ENCODE measurements at places on chromosomes 4 and X.

DNA sequence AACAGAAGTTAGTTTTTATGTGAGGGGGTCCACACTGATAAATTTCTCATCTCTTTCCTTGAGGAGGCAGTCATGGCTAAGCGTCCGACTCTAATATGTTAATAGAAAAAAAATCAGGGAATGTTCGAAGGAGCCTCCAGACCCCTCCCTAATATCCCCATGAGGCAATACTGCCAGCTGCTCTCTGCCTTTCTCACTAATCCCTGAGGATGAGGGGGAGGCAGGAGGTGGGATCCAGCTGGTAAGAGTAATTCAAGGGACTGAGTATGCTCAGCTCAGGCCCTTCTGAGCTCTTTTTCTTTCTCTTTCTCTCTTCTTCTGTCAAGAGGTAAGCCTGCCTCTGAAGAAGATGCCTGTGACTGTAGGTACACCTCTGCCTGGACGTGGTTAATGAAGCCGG lies 51.7 kb downstream of the PIR start:
- no peak for DNase-seq

GRCh38 chrX:133254666-133255065 lies 36.5 kb upstream of the TFDP3 start:
- peak; percentile 7 for DNase-seq

DNA sequence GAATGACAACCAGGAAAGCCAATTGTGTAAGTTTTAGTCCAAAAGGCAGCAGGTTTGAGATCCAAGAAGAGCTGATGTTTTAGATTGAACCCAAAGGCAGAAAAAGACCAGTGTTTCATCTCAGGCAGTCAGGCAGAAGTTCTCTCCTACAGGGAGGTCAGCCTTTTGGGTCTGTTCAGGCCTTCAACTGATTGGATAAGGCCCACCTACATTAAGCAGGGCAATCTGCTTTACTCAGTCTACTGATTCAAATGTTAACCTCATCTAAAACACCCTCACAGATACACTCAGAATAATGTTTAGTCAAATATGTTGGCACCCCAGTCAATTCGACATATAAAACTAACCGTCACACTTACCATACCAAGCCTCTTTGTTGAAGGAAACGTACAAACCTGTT lies 134.2 kb upstream of the NEIL3 start:
- DNase-seq, result no peak

- DNase-seq, result no peak
These were observed 11.3 kb downstream of the SNX12 start for GRCh38 chrX:71056867-71057266.

DNA sequence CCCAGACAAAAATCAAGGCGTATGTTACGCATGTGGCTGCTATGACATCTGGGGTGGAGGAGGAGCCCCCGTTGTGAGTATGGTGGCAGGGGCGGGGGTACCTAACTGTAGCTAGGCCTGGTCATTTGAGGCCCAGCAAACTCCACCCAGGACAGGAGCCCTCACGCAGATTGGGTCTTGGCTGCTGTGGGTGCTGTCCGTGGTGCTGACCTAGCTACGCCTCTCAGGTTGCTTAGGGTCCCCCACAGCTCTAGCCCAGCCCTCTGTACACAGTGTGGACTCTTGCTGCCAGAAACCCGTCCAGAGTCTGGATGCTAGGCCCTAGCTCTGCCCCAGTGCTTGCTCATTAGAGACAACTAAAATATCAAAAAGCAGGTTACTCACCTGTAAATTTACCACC lies 146.7 kb upstream of the PSAPL1 start:
- DNase-seq, result no peak

DNA sequence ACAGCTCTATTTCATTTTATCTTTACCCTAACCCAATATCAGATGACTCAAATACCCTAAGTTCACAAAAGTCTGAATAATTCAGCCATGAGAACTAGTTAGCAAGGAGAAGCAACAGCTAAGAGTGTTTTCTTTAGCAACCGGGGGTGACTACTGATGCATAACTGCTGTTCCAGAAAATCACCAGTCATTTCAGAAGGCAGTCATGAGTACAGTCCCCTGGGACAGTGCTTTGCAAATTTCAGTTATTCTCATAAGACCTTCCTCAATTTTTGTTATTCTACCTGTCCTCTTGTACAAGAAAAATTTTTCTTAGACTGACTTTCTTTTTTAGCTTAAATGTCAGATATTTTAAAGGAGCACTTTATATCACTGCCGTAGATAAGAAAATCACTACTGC lies 16.4 kb downstream of the BANK1 start:
- no peak for DNase-seq

DNA sequence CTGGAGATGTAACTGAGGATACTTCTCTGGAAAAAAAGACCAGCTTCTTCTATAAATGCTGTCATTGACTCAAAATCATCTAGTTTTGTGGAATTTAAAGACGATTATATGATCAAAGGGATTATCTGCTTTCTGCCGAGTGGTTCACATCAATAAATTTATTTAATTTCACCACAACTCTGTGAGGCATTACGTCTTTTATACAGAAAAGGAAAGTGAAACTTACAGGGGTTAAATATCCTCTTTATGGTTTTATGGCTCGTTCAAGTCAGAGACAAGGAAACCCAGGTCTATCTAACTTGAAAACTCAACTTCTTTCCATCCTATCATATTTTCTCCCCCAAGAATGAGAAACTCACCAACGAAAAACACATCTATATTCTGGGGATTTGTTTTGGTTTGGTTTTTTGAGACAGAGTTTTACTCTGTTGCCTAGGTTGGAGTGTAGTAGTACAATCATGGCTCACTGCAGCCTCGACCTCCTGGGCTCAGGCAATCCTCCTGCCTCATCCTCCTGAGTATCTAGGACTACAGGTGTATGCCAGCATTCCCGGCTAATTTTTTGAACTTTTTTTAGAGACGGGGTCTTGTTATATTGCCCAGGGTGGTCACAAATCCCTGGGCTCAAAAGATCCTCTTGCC lies 377.9 kb upstream of the EMCN start:
- DNase-seq, result peak; percentile 15

GRCh38 chrX:82675104-82675503 lies 833.0 kb upstream of the POU3F4 start:
- DNase-seq, result no peak

GRCh38 chrX:131745942-131746489 lies 202.1 kb downstream of the OR13H1 start:
- DNase-seq, result no peak

GRCh38 chr4:73869130-73870055 lies at the start of gene CXCL1:
CXCL1 (plus strand) TSS chr4:73869393; CDS start chr4:73869471, 78 bp downstream.
- no peak for DNase-seq

GRCh38 chrX:116031331-116031730 lies 139.2 kb upstream of the AGTR2 start:
- DNase-seq, result no peak

DNA sequence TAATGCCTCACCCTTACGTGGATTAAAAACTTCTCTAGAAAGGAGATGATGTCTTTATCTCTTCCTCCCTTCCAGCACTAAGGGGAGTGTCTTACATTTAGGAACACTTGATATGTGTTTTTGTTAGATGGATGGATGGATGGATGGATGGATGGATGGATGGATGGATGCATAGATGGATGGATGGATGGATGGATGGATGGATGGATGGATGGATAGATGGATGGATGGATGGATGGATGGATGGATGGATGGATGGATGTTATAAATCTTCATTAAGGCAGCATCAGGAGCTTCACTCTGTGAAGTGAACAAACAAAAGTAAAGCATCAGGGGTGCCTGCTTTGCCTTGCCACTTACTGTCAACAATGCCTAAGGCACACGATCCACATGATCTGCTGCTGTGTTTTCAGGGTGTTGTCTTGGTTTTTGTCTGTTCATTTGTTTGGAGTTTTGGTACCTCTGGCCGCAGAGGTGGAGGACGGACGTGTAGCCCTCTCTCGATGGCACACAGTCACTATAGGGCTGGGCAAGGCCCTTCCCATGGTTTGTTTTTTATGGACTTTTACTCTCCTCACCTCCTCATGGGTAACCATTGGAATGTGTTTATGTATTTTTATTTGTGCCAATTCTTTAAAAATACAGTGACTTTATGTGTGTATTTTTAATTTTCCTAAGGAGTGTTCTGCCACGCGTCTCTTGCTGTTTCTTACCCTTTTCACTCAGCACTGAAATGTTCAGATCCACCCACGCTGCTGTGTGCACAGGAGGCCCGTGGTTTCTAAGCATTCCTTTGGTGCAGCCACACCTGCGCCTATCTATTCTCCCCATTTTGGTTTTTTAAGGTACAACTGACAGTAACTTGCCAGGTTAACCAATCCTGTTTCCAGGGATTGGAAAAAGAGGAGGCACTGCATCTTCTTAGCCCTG lies 91.8 kb upstream of the ENPP6 start:
- DNase-seq, result no peak

DNA sequence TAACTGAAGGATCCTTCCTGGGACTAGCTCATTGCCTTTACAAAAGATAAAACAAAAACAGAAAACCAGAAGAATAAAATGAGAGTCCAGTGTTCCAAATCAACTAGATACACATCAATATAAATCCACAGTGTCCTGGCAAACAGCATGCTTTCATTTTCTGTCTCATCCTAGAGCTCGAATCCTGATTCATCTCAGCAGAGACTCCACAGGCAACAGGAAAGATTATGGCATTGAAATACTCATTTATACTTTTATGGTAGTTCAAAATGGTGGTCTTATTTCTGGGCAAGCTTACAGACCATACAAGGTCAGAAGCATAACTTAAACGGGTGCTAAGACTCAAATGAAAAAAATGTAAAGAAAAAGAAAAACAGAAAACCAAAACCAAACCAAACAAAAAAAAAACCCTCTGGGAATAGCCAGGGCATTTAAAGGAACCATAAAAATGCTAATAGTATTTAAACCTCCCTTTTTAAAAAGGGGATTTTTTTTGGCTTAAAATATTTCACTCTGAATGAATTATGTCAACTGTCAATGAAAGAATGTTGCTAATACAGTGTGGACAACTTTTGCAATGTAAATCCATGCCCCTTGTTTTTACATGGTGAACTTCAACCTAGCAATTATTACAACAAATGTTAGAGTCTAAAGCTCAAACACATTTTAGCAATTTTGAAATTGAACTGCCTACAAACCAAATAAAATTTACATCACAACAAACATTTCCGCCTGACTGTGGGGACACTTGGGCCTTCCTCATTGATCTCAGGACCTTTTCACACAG lies 57.9 kb downstream of the GPR101 start:
- no peak for DNase-seq

DNA sequence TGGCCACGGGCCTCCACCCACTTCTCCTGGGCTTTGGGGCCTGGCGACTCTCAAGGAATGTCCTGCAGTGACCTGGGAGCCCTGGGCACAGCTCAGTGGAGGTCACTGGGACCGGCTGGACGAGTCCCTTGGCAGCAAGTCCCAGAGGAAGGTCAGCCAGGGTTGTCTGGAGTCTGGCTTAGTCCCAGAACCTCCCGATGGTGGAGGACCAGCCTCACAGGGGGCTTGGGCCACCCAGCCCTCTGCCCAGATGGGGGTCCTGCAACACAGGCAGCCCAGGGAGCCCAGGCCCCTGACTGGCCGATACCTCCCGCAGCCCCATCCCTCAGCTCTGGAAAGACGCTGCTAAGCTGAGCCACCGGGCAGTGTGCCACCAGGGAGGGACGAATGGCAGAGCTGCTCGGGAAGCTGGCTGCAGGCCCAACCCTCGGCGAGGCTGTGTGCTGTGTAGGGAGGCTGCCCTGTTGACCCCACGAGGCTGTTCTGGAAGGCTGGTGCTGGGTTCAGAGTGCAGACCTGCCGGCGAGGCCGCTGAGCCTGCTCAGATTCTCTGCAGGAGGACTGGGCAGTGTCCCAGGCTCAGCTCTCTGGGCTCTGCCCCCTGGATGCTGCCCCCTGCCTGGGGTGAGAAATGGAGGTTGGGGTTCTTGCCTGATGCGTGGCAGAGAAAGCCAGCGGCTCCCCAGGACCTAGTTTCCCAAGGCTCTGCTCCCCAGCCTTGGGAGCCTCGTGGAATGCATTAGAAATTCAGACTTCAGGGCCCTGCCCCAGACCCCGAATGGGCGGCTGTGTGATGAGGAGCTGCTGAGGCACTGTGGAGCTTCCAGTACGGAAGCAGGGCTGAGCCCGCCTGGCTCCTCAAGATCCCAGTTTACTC lies 61.7 kb downstream of the ADRA2C start:
- peak; percentile 65 for DNase-seq

DNA sequence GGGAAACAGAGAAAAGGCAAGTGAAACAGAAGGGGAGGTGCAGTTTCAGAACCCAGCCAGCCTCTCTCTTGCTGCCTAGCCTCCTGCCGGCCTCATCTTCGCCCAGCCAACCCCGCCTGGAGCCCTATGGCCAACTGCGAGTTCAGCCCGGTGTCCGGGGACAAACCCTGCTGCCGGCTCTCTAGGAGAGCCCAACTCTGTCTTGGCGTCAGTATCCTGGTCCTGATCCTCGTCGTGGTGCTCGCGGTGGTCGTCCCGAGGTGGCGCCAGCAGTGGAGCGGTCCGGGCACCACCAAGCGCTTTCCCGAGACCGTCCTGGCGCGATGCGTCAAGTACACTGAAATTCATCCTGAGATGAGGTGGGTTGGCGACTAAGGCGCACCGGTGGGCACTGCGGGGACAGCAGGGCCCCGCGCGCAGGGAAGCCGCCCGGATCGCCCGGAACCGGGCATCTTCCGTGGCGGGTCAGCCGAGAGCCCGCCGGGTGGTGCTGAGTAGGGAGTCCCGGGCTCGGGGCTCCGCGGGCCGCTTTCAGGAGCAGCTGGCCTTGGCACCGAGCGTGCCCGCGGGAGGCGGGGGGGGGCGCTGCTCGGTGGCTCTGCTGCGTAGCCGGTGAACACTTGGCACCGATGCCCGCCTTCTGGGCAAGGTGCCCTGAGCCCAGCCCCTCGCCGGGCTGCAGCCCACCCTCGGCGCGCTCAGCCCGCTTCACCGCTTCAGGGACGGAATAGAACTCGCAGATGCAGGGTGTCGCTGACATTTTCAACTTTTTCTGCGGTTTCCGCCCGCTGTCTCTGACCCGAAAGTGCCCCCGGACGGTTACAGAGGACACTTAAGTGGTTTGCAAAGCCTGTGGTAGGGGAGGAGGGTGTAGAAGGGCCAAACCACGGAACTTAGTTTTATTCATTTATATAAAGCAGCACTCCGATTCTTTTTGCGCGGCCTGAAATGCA lies at the start of gene CD38:
Gene CD38, plus strand, starts transcription at position 40 of the 953 bp plus-strand sequence. Its CDS starts 87 bp downstream, at position 127.
- DNase-seq, result no peak

- DNase-seq, result no peak
These were observed 204.2 kb upstream of the IL15 start for GRCh38 chr4:141432000-141432712.

DNA sequence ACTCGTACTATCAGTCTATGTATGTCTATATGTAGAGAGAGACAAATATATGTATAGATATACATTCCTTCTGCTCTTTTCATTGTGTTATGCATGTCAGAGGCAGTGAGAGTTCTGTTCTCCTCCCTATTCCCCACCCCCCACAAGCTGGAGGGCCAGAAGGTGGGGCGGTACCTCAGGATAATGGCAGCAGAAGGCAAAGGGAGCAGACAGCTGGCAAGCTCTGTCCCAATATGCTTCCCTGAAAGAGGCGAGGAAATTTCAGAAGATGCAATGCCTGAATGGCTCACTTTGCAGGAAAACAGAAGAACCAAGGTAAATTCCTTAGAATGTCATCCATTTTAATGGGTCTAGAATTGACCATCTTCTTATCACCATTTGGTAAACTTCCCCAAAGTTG lies 114.4 kb downstream of the NAA11 start:
- DNase-seq, result no peak

Measured in NCI-H2029 (cell line).